D721Med (cell line): ENCODE measurements at places on chromosomes 7 and 10.

- DNase-seq = no peak
Measured at GRCh38 chr10:47059606-47060311, 148.5 kb downstream of the PTPN20 start.

- no peak for DNase-seq
Measured at GRCh38 chr7:103541026-103541425, 95.0 kb upstream of the SLC26A5 start.

DNA sequence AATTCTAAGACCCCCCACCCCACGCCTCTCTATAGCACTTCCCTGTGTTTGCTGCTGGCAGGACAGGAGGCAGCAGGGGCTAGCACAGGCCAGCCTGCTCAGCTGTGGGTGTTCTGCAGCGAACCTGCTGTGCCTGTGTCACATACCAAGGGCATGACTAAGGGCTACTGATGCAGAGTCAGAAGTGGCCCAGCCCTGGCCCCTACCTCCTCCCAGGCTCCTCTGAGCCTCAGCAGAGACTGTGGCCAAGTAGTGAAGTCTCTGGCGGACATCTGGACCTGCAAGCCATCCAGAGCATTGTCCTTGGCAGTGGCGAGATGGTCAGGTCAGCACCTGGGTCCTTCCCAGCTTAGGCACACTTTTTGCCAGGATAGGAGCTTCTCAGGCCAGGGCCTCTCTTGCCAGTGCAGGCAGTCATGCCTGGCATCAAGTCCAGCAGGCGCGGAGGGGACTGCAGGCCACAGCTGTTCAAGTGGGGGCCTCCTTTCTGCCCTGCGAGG lies 116.3 kb upstream of the RET start:
- DNase-seq = no peak

DNA sequence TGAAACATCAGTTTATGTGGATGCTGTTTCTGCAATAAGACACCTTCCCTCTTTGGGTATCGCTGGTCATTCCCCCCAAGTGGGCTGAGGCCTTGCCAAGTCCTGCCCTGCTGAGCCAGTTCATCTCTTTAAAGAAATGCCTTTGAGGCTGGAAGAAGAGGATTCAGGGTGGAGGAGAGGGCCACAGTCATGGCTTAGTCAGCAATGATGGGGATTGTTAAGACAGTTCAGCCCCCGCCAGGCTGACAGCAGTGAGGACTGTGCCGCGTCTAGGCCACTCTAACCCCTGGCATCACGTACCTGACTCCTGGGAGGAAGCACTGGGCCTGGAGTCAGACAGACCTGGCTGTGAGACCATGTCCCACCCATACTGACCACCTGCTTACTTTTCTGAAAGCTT lies 48.3 kb downstream of the PNLIPRP2 start:
- DNase-seq = no peak

- DNase-seq = no peak
Measured at GRCh38 chr7:103076764-103077163, 1.8 kb downstream of the ARMC10 start.
